HFFc6 (cell line): ENCODE measurements at places on chromosomes 4 and X.

GRCh38 chr4:91961504-91961903, 342.3 kb upstream of the GRID2 start:
- no peak for DNase-seq

DNA sequence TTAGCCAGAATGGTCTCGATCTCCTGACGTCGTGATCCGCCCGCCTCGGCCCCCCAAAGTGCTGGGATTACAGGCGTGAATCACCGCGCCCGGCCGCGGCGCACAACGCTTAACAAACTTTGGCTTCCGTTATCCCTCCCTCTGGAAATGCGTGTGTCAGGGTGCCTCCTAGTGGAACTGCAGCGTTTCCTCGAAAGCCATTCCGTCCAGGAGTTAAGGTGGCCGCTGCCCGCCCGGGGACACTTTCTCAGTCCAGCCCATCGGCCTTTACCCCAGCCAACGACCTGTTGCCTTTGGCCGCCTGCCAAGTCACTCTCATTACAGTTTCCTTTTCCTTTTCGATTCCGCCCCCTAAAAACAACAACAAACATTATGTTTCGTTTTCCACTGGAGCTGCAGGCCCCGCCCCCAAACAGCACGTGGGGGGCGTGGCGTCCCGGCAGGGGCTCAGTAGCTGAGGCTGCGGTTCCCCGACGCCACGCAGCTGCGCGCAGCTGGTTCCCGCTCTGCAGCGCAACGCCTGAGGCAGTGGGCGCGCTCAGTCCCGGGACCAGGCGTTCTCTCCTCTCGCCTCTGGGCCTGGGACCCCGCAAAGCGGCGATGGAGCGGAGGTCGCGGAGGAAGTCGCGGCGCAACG, at the start of gene HERC5:
Gene HERC5 (plus strand): TSS at position 450 of the 637 bp plus-strand sequence. CDS start 151 bp downstream, at position 601.
- peak; percentile 79 for DNase-seq

GRCh38 chr4:165439344-165439743, 60.5 kb downstream of the CPE start:
- DNase-seq = no peak

- DNase-seq = no peak
These were observed 299.9 kb upstream of the SFRP2 start for GRCh38 chr4:154088741-154089140.
